D721Med (cell line): ENCODE measurements at places on chromosomes 4 and X.

- DNase-seq = no peak
These were observed 209.8 kb upstream of the NDST4 start for GRCh38 chr4:115323106-115323707.

GRCh38 chrX:47197526-47197925, 3.9 kb downstream of the UBA1 start:
- no peak for DNase-seq

DNA sequence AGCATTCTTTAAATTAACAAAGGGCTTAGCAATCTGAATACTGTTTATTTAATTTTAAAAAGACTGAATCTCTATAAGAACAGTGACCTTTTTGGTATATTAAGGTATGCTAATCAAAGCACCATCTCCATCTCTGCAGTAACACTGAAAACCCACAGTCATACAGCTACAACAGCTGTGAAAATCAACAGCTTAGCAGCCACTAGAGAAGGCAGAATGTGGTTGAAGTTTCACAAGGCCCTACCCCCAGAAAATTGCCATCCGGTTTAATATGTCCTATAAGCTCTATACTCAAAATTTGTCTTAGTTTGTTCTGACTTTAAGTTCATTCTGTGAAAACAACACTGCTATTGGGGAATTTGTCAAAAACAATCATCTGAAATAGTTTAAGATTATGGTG, 128.7 kb downstream of the OPHN1 start:
- DNase-seq = no peak

- DNase-seq = no peak
These were observed 80.8 kb upstream of the ACSL1 start for GRCh38 chr4:184906480-184907097.

- no peak for DNase-seq
These were observed 31.1 kb upstream of the RXFP1 start for GRCh38 chr4:158490629-158491028.

DNA sequence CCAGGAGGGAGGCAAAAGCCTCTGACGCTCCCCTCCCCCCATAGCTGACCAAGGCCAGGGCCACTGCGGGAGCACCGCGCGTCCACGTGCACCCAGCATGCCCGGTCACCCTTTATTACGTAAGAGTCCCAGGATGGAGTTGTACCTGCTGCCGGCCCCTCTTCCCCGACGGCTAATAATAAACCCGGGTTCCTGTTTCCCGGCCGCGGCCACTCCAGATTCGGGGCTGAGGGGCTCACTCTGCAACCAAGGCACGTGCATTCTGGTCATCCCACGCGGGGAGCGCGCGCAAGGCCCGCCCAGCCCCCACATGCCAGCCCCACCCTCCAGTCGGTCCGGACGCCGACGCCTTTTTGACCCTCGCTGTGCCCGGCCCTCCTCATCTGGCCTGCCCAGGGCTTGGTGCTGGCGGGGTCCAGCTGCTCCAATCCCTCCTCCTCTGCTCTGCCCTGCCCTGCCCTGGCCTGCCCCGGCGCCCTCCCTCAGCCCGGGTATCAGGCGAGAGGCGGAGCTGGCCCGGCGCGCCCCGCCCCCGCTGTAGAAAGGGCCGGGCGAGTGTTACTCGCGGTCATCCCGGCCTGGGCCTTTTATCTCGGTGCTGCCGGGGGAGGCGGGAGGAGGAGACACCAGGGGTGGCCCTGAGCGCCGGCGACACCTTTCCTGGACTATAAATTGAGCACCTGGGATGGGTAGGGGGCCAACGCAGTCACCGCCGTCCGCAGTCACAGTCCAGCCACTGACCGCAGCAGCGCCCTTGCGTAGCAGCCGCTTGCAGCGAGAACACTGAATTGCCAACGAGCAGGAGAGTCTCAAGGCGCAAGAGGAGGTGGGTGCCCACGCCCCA, 2.6 kb downstream of the MID1IP1 start:
- peak; percentile 16 for DNase-seq

DNA sequence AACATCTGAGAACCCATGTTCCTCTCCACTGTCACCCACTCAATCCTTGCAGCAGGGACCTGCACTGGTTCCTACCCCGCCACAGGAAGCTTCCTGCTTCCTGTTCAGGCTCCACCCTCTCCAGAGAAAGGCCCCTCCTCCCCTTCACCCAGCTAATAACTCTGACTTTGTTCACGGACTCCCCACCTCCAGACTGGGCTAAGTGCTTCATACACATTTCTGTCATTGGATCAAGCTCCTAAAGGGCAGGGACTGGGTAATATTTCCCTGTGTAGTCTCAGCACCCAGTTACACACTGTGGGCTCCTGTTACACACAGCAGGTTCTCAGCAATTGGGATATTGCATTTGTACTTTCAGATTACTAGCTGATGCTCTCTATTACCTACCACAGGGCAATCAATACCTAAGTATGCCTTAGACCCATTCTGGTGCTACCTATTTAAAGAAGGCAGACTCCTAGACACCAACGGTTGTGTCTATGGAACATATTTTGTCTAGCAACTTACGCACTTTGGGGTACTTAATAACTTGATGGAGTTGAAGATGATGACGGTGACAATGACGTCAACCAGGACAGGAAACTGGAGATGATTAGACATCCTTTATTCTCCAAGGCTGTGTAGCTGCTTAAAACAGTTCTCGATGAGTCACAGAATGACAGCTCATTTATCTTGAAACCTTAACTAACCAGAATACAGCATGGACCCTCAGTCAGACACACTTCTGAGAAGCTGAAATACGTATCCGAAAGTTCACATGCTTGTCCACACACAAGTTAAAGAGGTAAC, 58.1 kb downstream of the MAML3 start:
- DNase-seq = no peak

GRCh38 chr4:37535872-37536271, 150.3 kb downstream of the RELL1 start:
- no peak for DNase-seq

GRCh38 chr4:17115583-17115982, 217.1 kb upstream of the LDB2 start:
- no peak for DNase-seq

GRCh38 chrX:84118769-84119168, 69.2 kb downstream of the RPS6KA6 start:
- DNase-seq = no peak

- DNase-seq = no peak
These were observed 280.3 kb downstream of the SPRY1 start for GRCh38 chr4:123676890-123677229.

DNA sequence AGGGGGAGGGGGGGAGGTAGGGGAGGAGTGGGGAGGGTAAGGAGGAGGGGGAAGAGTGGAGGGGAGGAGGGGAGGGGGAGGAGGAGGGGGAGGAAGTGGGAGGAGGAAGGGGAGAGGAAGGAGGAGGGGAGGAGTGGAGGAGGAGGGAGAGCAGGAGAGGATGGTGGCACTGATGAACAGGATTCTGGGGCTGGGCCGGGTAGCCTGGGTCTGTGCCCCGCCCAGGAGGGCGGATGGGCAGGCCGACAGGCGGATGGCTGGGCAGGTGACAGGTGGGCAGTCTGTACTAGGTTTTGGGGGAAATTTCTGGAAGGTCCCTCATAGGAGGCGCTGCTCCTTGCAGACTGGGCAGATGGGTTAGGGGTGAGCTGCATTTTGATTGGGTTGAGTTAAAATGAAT, 66.0 kb upstream of the ADRA2C start:
- no peak for DNase-seq
